ENCODE measurements at places on chromosomes 1 and 21.

DNA sequence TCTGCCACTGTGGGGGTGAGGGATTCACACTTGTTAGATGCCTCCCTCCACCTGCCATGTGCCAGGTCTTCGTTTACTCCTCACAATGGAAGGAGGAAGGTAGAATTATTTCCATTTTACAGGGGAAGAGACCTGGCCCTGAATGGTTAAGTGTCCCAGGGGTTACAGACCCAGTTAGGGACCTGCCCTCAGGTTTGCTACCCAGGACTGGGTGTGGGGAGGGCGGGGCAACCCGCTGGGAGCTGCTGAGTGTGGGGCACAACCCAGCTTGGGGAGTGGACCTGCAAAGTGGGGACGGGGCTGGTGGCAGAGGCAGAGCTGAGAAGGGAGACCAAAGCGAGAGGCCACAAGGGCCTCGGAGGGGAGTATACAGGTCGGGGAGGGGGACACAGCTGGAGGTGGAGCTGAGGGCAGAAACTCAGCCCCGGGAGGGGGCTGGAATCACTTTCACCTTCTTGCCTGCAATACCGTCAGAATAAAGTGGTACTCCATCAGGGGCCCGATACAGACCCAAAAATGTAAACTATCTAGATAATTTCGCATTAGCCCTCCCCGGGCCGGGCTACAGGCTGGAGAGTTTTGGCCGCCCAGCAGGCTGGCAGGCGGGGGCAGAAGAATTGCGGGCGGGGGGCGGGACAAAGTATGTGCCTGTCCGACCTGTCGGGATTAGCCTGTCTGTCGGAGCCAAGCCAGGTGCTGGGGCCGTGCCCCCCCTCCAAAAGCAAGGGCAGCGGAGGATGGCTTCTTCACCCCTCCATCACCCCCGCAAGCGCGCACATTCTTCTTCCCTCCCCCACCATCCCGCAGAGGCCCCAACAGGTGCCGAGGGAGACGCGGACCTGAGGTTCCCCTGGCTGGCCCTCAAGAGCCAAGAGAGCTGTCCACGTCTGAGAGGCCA is 1.4 kb downstream of the RSPO1 start:
- DNase-seq: no peak

- no peak for DNase-seq
Observed at GRCh38 chr1:214280386-214281020, 456 bp upstream of the SMYD2 start.

DNA sequence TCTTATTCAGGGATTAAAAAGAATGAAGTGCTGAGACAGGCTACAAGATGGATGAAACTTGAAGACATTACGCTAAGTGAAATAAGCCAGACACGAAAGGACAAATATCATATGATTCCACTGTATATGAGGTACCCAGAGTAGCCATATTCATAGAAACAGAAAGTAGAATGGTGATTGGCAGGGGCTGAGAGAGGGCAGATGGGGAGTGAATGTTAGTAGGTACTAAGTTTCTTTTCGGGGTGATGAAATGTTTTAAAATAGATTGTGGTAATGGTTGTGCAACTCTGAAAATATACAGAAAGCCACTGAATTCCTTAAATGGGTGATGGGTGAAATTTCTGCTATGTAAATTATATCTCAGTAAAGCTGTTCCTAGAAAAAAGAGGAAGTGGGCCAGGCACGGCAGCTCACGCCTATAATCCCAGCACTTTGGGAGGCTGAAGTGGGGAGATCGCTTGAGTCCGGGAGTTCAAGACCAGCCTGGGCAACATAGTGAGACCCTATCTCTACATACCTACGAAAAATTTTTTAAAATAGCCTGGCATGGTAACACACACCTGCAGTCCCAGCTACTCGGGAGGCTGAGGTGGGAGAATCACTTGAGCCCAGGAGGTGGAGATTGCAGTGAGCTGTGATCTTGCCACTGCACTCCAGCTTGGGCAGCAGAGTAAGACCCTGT is 15.9 kb downstream of the SLC27A3 start:
- DNase-seq: no peak

DNA sequence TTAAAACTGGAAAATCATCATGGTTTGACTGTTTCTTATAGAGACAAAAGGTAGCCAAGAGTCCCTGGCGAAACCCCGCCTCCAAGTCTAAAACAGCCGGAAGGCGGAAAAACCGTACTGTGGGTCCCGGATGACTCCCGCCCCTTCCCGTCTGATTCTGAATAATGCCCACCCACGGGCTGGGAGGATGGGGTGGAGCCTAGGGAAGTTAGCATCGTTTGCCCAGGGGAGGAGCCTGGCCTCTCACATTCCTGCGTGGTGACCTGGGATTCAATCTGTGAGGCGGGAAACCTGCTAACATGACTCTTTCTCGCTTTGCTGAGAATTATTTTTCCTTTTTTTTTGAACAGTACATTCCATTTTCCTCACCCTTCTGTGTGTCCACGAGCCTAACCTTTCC is 124.9 kb downstream of the KCNK1 start:
- no peak for DNase-seq

GRCh38 chr1:97070376-97070775 is 348.8 kb downstream of the PTBP2 start:
- DNase-seq: no peak

DNA sequence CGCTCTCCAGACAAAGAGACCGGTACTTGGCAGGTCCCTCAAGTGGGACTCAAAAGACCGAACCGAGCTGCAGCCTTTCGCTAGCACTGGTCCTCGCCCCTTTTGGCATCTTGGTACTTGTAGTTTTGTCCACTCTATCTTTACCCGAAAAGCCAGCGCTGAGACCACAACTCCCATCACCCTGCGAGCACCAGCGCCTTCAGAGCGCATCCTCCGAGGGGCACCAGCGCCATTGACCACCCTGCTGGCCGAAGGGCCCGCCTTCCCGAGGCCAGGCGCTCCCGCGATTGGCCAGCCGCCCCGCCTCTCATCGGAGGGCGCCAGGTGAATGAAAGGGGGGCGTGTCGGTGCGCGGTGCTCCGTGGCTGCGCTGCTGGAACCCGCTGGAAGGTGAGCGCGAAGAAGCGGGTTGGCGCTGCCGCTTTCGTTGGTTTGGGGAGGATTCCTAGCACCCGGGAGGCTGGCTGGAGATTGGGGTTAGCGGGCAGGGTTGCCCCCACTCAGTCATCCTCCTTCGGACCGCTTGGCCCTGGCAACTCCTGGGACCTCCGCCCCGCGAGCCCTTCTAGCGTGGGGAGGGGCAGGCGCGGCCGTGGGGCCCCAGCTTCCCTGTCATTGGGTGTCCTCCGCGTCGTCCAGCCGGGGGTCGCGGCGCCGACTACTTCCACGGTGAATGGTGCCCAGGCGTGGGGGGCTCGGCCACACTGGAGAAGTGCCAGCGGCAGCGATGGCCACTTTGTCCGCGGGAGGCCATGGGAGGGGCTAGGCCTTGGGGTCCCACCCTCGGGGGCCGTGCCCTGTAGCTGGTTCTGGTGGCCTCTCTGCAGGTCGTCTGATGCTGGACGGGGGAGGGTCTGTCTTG is at the start of gene ZBTB8B:
TSS of gene ZBTB8B (plus strand) at position 357 of the 862 bp plus-strand sequence. CDS start 5,553 bp downstream, outside the sequence.
- DNase-seq: no peak

DNA sequence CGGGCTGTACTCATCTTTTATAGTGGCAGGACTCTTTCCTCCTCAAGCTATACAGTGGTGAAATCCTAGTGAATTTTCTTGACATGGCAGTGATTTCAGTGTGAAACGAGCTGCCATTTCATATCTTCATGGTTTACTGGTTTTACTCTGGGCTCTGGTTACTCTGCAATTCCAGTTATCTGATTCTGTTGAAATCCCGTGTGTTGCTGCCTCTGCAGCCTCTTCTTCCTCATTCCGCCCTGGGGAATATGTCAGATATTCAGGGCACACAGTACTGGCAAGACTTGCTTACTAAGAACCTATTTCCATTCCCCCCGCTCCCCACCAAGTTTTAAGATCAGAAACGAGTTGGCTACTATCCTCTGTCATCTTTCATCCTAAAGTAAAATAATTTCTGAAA is 7.9 kb upstream of the OR2B11 start:
- DNase-seq: no peak

DNA sequence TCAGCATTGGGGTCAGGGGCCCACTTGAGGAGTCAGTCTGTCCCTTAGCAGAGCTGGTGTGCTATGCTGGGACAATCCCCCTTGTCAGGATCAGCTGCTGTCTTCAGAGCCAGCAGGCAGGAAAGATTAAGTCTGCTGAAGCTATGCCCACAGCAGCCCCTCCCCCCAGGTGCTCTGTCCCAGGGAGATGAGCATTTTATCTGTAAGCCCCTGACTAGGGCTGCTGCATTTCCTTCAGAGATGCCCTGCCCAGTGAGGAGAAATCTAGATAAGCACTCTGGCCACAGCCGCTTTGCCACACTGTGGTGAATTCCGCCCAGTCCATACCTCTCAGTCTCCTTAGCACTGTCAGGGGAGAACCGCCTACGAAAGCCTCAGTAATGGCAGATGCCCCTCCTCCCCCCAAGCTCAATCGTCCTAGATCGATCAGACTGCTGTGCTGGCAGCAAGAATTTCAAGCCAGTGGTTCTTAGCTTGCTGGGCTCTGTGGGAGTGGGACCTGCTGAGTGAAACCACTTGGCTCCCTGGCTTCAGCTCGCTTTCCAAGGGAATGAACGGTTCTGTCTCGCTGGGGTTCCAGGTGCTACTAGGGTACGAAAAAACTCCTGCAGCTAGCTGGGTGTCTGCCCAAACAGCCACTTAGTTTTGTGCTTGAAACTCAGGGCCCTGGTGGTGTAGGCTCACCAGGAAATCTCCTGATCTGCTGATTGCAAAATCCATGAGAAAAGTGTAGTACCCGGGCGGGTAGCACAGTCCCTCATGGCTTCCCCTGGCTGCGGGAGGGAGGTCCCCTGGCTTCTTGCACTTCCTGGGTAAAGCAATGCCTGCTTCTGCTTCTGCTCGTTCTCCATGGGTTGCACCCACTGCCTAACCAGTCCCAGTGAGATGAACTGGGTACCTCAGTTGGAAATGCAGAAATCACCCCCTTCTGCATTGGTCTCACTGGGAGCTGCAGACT is 25.1 kb upstream of the TP53BP2 start:
- DNase-seq: no peak

DNA sequence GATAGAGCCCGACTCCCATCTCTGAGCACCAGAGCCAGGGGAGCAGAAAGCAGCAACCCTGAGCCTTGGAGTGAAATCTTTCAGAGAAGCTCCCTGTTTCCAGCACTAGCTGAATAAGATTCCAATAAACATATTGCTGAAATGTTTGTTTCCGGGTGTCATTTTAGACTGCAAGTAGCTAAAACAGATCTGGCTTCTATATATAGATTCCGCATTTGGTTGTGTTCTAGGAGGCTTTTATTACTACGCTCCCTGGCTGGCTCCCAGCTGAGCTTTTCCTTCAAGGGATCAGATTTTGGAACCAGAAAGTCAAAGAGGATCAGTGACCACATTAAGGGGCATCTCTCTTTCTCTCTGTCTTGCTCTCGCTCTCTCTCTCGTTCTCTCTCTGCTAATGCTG is 88.2 kb downstream of the PAPPA2 start:
- DNase-seq: no peak

DNA sequence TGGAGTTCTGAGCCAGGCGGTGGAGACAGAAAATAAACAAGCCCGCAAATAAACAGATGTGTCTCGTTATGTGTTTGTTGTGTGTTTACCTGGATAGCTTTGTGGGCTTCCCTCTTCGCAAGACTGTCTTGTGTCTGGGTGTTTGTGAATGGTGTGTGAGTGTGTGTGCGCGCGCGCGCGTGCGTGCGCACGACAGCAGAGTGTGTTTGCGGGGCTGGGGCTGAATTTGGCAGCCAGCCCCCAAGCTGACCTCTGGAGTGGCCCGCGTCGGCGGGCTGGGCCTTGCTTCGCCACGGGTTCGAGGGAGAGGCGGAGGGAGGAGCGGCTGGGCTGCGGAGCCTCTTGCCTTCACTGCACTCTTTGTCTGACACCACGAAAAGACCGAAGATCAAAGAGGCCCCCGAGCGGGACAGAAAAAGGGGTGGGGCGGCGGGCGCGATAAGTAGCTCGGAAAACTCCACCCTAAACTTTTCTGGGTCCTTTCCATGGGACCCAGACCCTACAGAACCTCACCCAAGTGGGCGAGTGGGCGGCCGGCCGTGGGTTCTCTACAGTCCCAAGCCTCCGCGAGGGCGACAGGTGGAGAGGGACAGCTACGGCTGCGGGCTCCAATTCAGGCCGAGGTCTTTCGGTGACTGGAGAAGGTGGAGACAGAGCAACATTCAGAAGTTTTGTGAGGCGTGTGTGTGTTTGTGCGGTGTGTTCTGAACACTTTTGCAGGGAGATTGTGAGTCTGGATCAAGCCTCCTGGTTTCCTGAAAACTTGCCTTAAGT is 14.5 kb downstream of the PAX7 start:
- no peak for DNase-seq

DNA sequence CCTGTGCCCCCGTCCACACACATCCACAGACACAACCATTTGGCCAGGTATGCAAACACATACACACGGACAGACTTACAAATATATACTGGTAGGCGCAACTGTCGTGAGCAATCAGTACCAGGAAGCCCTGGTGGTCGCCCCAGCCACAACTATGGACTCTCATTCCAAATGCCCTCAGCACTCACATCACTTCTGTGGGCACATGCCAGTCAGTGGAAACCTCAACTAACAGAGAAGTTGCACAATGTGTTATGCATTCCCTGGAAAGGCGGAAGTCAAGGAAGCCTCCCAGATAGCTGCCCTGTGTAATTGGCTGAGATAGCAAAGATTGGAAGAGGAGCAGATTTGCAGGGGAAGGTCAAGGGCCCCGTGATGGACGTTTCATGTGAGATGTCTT is 1.4 kb upstream of the HEYL start:
- no peak for DNase-seq

GRCh38 chr21:44583089-44583799 is 2.8 kb upstream of the KRTAP10-5 start:
- no peak for DNase-seq

- DNase-seq: no peak
Observed at GRCh38 chr1:65174585-65174984, 26.6 kb downstream of the AK4 start.

DNA sequence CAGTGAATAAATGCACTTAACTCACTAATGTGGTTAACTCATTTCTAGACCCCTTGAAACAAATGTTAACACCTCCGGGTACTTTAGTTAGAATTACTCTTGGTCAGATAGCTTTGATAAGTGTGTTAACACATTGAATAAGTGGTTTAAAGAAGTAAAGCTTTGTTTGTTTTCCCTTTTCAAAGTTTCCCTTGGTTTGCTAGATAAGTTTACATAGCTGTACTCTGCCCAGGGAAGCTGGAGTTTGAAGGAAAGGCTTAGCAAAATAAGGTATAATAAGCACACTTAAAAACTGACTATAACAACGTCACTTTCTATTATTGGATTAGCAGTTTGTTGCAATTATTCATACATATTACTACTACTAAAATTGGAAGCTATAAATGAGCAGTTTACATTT is 1233.9 kb upstream of the ADGRL2 start:
- no peak for DNase-seq

DNA sequence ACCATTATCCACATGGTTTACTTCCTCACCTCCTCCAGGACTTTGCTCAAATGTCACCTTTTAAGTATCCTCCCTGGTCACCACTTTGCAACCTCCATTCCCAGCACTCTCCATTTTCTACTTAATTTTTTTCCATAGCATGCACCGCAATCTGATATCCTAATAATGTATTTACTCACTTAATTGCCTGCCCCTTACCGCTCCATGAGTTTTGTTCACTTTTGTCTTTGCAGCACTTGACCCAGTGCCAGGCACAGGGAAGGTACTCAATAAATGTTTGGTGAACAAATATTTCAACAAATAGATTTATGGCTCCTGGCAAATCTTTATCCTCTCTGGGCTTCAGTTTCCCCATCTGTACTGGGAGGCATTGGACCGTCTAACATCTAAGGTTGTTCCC is 53.6 kb downstream of the UBE2T start:
- DNase-seq: no peak

Measured in activated CD4-positive, alpha-beta T cell treated with anti-CD3 and anti-CD28 coated beads, Interleukin-2, amount 50 U/mL, for 4 hours (primary cell).